NCI-H2081 (cell line): ENCODE measurements at places on chromosomes 13 and 19.

DNA sequence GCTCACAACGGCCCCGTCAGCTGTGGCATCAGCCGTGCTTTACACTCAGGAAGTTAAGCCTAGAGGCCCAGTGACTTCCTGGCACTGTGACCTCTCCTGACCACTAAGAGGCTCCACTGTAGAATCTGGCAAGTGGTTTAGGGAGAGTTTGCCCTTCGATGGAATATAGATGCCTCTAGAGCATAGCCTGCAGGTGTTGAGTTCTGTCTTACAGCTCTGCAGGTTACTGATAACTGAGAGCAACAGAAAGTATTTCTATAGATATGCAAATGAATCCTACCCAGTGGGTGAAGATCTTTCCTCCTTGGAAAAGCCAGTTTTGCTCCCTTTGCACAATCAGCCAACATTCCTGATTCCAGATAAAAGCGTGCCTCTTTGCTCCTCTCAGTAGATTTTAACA lies 35.8 kb downstream of the ATP12A start:
- DNase-seq, result no peak

- DNase-seq, result no peak
These were observed 8.2 kb upstream of the SUCLA2 start for GRCh38 chr13:48009284-48009683.

GRCh38 chr19:29487432-29487831 lies 38.4 kb upstream of the VSTM2B start:
- no peak for DNase-seq

DNA sequence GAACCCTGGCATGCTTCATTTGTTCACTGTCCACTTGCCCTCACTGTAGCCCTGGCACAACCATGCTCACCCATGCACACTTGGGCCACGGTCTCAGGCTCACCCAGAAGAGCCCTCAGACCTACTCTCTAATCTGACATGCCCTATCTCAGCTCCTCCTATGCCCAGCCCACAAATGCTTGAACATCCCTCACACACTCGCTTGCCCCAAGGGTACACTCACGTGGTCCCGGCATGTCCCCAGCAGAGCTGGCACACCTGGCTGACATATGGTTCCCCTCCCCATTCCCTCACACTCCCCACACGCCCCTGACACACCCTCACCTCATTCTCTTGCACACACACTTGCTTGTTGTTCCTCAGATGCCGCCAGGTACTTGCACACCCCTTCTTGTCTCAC lies 55.7 kb downstream of the MAP4K1 start:
- no peak for DNase-seq

DNA sequence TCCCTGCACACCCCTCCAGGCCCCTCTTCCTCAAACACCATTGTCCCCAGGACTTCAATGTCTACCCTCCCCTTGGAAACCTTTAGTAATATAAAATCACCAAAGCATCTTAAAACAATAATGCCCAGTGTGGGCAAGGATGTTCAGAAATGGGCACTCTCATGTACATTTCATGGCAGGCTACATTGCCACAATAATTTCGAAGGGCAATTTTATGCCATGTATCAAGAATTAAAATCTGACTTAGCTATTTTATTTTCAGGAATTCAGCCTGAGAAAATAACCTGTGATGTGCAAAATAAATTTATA lies 35.8 kb upstream of the IGSF23 start:
- no peak for DNase-seq

DNA sequence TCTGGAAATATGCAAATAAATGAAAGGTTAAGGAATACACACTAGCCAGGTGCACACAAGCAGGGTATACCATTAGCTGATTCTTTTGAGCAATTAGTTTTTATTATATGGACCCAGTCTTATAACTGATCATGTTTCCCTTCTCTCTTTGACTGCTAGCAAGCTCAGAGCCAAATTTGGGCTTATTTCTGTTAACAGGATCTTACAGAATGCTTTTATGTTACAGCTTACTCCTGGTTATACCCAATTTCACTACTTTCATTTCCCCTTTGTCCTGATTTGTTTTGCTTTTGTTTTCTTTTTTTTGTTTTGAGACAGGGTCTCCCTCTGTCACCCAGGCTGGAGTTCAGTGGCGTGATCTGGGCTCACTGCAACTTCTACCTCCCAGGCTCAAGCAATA lies 12.9 kb upstream of the TPT1 start:
- DNase-seq, result no peak

- DNase-seq, result no peak
These were observed 79.4 kb upstream of the MCF2L start for GRCh38 chr13:112889351-112890290.

- DNase-seq, result no peak
These were observed 7.8 kb upstream of the TINCR start for GRCh38 chr19:5575590-5575989.

DNA sequence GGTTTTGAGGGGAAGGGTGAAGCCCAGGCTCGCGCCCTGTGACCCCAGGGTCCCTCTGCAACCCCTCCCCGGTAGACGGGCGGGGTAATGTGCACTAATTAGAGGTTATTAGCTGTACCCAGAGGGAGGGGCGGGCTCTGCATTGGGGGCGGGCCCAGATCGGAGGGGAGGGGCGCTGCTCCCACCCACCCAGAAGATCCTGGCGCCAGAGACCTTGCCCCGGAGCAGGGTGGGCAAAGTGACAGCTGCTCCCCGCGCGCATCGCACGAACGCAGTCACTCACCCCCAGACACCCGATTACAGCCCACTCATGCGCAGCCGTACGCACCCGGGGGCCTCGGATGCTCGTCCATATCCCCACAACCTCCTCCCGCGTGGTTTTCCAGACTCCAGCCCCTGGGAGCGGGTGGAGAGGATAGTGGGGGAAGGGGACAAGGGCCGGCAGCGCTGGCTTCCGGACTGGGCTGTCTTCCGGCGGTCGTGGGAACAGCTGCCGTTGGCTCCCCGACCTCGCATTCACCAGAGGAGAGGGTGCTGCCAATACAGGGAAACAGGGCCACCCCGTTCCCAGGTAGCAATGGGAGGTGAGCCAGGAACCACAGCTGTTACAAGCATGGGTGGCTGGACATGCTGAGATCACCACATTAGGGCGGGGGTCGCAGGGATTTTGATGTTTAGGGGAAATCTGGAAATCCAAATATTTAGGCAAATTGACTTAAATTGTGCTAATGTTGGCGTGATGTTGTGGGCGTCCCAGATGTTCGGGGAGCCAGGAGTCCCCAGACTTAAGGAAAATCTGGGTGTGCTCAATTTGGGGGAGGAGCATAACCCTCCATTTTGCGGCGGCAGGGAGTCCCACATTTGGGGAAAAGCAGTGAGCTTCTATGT lies 2.9 kb upstream of the HOOK2 start:
- DNase-seq, result peak; percentile 85

- no peak for DNase-seq
These were observed 8.4 kb downstream of the CD22 start for GRCh38 chr19:35337097-35337983.

DNA sequence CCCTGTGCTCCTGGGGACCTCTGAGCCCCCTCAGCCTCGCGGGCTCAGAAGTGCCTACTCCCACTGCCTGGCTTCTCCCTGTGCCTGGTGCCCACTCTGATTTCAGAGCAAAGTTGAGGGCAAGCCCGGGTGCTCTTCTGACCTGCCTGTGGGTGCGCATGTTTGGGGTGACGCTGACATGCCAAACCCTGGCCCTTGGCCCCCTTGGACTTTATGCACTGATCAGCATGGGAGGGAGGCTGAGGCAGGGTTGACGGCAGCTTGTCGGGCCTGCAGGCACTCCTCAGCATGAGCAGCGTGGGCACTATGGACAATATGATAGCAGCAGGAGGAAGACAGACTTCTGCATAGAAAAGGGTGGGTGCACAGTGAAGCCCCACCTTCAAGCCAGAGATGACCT lies 279.3 kb upstream of the KLF12 start:
- DNase-seq, result no peak

- no peak for DNase-seq
These were observed 621 bp downstream of the SOX21 start for GRCh38 chr13:94711561-94712286.

DNA sequence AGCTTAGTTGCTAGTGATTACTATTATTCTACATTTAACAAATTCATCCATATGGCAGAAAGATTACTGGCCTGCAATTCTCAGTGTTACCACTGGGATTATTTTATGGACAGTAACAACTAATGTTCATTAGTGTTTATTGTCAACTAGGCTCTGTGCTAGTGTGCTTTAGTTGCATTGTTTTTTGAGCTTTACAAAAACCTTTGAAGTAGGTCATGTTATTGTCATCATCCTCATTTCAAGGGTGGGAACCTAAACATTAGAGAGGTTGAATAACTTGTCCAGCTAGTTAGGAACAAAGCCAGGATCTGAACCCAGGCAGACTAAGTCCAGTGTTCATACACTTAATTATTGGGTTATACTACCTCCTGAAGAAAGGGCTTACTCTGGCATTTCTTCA lies 27.8 kb upstream of the TDRD3 start:
- DNase-seq, result no peak

DNA sequence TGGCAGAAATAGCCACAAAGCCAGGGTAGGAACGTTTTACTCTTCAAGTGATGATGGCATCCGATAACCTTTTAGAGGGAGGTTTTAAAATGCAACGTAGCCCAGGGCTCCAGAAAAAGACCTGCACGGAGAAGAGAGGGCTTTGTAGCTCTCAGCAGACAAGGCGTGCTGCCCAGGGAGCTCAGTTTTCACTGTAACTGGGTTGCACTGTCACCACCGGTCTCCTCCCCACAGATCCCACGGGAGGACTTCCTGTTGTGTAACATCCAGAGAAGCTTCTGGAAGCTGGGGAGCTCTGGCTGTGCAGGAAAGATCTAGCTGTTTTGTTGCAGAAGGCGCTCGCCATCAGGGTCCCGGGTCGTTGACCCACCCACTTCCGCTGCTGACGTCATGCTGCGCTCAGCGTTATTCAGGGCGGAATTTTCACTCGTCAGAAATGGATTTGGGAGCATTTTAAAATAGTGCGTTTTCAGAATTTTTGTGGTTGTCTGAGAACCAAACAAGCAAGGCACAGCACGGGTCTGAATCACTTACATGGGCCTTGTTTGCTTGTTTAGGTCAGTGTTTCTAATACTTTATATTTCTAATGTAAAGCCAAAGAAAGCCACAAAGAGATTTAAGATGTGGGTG lies 50.8 kb downstream of the ATP11A start:
- no peak for DNase-seq

DNA sequence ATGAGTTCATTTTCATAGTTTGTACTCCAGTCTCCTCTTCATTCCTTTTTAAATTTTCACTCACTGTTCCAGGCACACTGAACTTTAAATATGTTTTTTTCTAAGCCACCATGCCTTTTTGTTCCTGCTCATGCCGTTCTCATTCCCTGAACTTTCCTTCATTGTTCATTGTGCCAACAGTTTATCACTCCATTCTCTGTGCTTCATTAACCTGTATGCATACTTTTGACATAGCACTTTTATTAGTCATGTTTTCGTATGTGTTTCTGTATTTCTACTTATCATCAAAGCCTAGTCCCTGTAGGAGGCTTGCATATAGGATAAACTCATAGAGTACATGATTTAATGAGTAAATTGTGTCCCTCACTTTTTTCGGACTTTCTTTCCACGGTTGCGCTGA lies 65.3 kb downstream of the PCDH20 start:
- DNase-seq, result no peak

DNA sequence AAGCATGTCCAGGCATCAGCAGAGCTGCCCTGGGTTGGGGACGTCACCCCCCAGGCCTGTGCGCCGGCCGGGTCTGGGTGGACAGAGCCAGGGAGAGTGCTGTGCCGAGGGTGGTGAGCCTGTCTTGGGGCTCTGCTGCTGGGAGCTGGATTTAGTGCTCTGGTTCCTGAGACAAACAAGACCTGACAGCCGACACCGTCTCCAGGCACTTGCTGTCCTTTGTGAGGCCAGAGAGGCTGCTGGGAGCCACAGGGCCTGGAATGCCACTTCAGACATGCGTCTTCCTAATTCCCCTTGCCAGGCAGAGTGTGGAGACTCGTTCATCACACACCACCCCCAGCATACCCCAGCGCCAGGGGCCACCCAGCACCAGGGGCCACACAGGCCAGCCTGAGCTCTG lies 165.8 kb downstream of the KDM4B start:
- no peak for DNase-seq

DNA sequence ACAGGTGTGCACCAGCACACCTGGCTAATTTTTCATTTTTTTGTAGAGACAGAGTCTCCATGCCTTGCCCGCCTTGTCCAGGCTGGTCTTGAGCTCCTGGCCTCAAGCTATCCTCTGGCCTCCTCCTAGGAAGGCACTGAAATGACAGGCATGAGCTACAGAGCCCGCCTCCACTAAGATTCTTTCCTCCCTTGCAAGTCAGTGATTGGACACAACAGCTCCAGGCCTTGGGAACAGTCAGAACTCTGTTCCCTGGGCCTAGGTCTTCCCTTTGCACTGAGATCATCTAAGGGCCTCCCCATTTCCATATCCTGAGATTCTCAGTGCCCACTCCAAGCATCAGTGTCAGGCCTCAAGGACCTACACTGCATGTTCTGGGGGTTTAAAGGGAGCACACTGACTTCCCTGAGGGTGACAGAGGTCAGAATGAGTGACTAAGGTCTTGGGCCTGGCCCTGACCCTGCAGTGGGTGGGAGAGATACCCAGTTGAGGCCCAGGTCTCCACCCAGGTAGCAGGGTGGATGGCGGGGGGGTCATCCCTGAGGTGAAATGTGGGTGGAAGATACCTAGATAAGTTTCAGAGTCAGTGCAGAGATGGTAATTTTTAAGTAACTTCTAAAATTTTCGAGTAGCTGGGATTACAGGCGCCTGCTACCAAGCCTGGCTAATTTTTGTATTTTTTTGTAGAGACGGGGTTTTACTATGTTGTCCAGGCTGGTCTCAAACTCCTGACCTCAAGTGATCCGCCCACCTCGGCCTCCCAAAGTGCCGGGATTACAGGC lies 17.3 kb upstream of the ERCC1 start:
- DNase-seq, result no peak

DNA sequence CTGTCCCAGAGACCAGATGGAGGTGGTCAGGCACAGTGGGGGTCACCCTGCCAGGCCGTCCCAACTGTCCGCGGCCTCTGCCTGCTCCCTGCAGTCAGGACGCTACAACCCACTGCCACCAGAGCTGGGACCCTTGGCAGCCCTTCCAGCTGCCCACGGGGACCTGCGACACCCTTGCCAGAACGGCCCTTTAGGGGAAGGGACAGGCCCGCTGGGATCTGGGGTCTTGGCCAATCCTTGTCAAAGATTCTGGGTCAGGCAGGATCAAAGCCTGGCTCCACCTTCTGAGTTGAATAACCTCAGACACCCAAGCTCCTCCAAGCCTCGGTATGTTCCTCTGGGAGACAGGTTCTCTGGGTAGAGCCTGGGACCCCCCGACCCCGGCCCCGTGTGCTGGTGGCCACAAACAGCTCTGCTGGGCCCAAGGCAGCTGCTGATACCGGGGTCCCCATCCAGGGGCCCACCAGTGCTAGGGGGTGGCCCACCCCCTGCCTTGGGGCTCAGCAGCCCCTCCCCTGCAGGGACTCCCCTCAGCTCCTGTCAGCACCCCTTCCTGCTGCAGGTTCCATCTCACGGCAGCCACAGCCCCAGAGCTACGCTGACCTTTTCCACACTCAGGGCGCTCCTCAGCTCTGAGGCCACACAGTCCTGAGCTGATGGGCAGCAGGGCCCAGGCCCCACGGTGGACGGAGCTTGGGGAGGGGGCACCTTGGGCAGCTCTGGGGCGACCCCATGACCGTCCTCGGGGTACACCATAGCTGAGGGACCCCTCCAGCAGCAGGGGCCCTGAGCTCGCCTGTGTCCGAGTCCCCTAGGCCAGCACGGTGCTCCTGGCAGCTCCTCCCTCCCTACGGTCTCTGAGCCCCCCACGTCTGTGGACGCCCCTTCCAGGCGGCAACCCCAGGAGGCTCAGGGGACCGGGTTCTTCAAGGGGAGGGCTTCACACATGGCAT lies 18.4 kb downstream of the SBNO2 start:
- no peak for DNase-seq

- peak; percentile 84 for DNase-seq
These were observed 406 bp upstream of the NUMBL start for GRCh38 chr19:40690693-40691420.
